ENCODE measurements at places on chromosomes 13 and 19. TPM values are rescaled to one million over a fixed set of nuclear protein-coding genes. Genes with fewer than 3 reads are reported as not detected.

THSD1 gene
- total RNA-seq: 8.0 TPM

PSG7 gene
- total RNA-seq: not detected

ETHE1 gene
- 122 TPM for total RNA-seq

DNA sequence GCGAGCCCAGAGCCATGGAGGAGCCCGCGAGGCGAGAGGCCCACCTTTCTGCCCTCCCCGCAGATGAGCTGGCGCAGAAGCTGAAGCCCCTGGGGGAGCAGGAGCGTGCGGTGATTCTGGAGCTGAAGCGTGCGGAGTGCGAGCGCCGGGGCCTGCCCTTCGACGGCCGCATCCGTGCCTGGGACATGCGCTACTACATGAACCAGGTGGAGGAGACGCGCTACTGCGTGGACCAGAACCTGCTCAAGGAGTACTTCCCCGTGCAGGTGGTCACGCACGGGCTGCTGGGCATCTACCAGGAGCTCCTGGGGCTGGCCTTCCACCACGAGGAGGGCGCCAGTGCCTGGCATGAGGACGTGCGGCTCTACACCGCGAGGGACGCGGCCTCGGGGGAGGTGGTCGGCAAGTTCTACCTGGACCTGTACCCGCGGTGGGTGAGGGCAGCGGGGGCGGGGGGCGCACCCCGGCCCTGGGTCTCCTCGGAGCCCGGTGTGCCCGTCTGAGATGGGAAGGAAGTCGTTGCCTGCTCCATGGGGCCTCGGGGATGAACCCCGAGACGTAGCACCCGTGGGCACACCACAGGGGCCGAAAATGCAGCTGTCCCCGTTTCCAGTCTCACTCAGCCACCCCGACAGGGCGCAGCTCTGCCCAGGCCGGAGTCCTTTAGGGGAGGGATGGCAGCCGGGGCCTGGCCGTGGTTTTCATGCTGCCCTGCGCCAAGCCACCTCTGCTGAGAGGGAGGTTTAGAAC, 12.1 kb upstream of the ZNF554 start:
- H3K4me1 ChIP-seq: no peaks in the 10 kb centered on the region
- no peak overlapping the region for H3K27ac ChIP-seq
- no peaks in the 10 kb centered on the region for H3K27me3 ChIP-seq
- no peak for DNase-seq
- peaks cover 6% of the 10 kb centered on the region for H3K36me3 ChIP-seq
- no peak overlapping the region for H3K4me3 ChIP-seq

TNFSF11 gene
- not detected for total RNA-seq

DNA sequence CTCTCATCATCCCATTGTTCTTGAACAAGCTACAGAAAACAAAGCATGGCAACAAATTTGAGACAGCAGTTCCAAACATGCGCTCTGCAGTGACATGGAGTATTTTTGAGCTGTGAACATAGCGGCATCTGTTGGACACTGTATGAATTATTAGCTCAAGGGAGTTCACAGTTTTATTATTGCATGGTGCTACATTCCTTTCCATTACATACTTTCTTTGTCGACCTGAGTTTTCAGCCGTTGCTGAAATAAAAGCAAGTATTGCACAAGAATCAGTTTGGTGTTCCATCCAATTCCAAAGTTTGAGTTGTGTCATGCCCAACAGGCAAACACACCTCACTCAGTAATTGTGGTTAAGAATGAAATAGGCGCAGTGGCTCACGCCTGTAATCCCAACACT, 30.1 kb upstream of the METTL21C start:
- H3K4me1 ChIP-seq: no peaks in the 10 kb centered on the region
- H3K4me3 ChIP-seq: no peak overlapping the region
- H3K27ac ChIP-seq: no peak overlapping the region

DNA sequence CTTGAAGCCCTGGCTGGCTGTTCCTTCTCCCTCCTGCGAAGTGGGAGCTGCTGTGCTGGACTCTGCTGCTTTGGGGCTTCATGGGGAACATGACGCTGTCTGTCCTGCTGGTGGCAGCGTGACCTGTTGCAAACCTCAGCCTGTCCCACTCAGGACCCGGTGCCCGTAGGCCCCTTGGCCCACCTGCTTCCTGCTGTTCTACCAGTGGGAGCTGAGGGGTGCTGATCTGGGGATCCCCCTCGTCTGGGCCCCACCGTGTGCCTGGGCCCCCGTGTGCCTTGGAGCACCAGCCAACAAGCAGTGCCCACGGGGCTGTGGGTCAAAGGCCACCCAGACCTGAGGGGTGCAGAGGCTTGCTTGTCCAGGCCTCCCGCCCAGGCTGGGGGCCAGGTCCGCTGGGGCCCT, 5.3 kb downstream of the SPPL2B start:
- no peak overlapping the region for H3K27ac ChIP-seq
- H3K27me3 ChIP-seq: no peaks in the 10 kb centered on the region
- no peak for DNase-seq
- peaks cover 7% of the 10 kb centered on the region for H3K4me1 ChIP-seq

GRCh38 chr13:20654156-20654555, 49.3 kb upstream of the IL17D start:
- H3K27ac ChIP-seq: no peak overlapping the region
- no peak for DNase-seq
- H3K36me3 ChIP-seq: no peaks in the 10 kb centered on the region
- no peak overlapping the region for H3K4me3 ChIP-seq

DACT3 gene
- total RNA-seq: 28.1 TPM

DNA sequence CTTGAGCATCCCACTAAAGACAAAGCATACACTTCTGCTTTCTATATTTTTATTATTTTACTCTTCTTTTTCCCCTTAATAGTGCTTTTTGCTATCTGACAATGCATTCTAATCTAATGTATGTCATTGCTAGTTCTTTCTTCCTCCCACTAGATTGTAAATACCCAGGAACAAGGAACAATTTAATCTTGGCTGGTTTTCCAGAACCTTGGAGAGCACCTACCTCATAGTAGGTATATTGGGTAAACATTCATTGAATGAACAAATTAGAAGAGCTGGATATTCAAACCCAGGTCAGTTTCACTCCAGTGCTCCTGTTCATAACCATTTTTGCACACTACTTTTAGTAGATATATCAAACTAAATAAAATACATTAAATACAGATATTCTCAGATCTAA, 1617.6 kb upstream of the SLC10A2 start:
- H3K4me3 ChIP-seq: no peak overlapping the region
- no peak overlapping the region for H3K27ac ChIP-seq
- no peaks in the 10 kb centered on the region for H3K27me3 ChIP-seq
- H3K4me1 ChIP-seq: no peaks in the 10 kb centered on the region
- no peak for DNase-seq
- H3K36me3 ChIP-seq: no peaks in the 10 kb centered on the region

NXNL1 gene
- not detected for total RNA-seq

C1QTNF9 gene
- total RNA-seq: not detected

- no peaks in the 10 kb centered on the region for H3K27me3 ChIP-seq
- peak overlapping the region; percentile 7 for H3K4me3 ChIP-seq
- no peak overlapping the region for H3K27ac ChIP-seq
- no peaks in the 10 kb centered on the region for H3K36me3 ChIP-seq
- peak; percentile 49 for DNase-seq
- H3K4me1 ChIP-seq: no peaks in the 10 kb centered on the region
Observed at GRCh38 chr13:76980075-76980718, 11.7 kb upstream of the CLN5 start.

DNA sequence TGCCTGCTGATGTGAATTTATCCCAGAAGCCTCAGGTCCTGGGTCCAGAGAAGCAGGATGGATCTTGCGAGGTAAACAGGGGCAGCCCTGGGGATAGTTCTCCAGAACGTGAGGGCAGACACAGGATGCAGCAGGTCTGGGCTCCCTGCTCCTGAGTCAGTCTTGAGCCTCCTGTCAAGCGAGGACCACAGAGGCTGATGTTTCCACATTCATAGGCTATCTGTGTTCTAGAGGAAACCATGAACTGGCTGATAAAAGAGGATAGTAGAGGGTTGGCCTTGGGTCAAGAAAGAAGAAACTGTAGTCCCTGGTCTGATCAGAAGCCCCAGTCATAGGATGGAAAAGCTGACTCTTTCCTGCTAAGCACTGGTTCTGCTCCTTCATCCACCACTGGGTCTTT, 2.2 kb downstream of the ZNF175 start:
- no peaks in the 10 kb centered on the region for H3K4me1 ChIP-seq
- no peak overlapping the region for H3K4me3 ChIP-seq
- DNase-seq: no peak
- H3K27ac ChIP-seq: no peak overlapping the region
- H3K27me3 ChIP-seq: no peaks in the 10 kb centered on the region

GRCh38 chr19:42285541-42285941, 16.4 kb upstream of the PRR19 start:
- H3K4me3 ChIP-seq: no peak overlapping the region
- DNase-seq: no peak

DNA sequence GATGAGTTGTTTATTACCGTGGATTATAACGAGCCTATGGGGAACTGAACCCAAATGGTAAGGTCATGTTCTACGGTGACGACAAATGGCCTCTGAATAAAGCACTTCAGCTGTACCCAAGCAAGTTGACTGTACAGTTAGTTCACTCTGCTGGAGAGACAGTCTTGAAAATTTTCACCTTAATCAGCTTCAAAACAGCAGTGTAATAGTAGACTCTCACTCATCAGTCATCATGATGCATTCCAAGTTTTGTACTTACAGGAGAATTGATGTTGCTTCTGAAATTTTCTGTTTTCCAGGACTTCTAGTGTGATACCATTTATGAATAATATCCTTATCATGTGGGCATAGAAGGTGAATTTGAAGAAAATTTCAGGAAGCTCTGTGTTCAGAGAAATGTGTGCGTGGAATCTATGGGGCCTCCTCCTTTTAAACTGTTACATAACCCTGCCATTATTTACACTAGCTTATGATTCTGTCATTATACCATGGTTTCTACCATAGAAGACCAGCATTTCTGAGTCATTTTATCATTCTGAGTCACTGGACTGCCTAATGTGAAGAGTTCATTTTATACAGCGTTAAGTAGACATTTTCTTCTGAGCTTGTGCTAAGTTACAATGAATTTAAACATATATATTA, 96.9 kb downstream of the WDFY2 start:
- H3K27me3 ChIP-seq: no peaks in the 10 kb centered on the region
- no peak for DNase-seq
- H3K27ac ChIP-seq: no peak overlapping the region
- no peak overlapping the region for H3K4me3 ChIP-seq

KBTBD6 gene
- 10.6 TPM for total RNA-seq

GRCh38 chr19:56109226-56109625, 11.9 kb downstream of the ZNF787 start:
- DNase-seq: no peak
- no peaks in the 10 kb centered on the region for H3K36me3 ChIP-seq
- H3K27ac ChIP-seq: no peak overlapping the region
- no peaks in the 10 kb centered on the region for H3K27me3 ChIP-seq

DNA sequence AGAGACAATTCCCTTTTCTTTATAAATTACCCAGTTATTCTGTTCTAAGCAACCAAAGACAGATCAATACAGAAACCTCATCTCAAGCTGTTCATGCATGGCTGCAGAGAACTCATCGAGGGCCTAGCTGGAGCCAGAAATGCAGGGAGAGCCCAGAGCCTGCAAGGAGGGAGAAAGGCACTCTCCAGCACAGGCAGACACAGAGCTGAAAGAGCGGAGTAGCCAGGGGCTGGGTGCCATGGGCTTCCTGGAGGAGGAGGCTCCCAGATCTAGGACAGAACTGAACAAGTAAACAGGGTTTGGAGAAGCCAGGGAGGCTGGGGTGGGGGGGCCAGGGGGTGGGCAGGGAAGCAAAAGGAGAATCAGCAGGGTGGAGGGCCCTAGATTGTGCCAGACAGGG, 144.2 kb upstream of the ZNF507 start:
- H3K27me3 ChIP-seq: no peaks in the 10 kb centered on the region
- no peaks in the 10 kb centered on the region for H3K4me1 ChIP-seq
- H3K36me3 ChIP-seq: no peaks in the 10 kb centered on the region

PEX11G gene
- total RNA-seq: 17.4 TPM

GRCh38 chr13:99993660-99994637, 12.4 kb downstream of the ZIC2 start:
- DNase-seq: no peak
- H3K27me3 ChIP-seq: peaks cover 82% of the 10 kb centered on the region
- H3K27ac ChIP-seq: no peak overlapping the region
- H3K36me3 ChIP-seq: no peaks in the 10 kb centered on the region
- no peaks in the 10 kb centered on the region for H3K4me1 ChIP-seq

- no peaks in the 10 kb centered on the region for H3K27me3 ChIP-seq
- H3K36me3 ChIP-seq: no peaks in the 10 kb centered on the region
- no peaks in the 10 kb centered on the region for H3K4me1 ChIP-seq
- DNase-seq: no peak
- H3K4me3 ChIP-seq: no peak overlapping the region
Observed at GRCh38 chr13:50758796-50759195, 84.7 kb downstream of the DLEU7 start.
